Spleen (tissue), 13 donors: ENCODE measurements at places on chromosomes 1 and 21.

- no peak overlapping the region for H3K27ac ChIP-seq
- H3K27me3 ChIP-seq, result no peaks in the 10 kb centered on the region
- no peak overlapping the region for H3K4me3 ChIP-seq
- no peaks in the 10 kb centered on the region for H3K4me1 ChIP-seq
- no peaks in the 10 kb centered on the region for H3K36me3 ChIP-seq
These were observed 205.5 kb downstream of the PTBP2 start for GRCh38 chr1:96927125-96927524.

GRCh38 chr1:43431676-43432075 lies 22.1 kb downstream of the HYI start:
- peaks cover 76% of the 10 kb centered on the region for H3K36me3 ChIP-seq
- H3K4me3 ChIP-seq, result no peak overlapping the region
- H3K27me3 ChIP-seq, result no peaks in the 10 kb centered on the region
- H3K27ac ChIP-seq, result no peak overlapping the region
- peak; percentile 30 for DNase-seq

DNA sequence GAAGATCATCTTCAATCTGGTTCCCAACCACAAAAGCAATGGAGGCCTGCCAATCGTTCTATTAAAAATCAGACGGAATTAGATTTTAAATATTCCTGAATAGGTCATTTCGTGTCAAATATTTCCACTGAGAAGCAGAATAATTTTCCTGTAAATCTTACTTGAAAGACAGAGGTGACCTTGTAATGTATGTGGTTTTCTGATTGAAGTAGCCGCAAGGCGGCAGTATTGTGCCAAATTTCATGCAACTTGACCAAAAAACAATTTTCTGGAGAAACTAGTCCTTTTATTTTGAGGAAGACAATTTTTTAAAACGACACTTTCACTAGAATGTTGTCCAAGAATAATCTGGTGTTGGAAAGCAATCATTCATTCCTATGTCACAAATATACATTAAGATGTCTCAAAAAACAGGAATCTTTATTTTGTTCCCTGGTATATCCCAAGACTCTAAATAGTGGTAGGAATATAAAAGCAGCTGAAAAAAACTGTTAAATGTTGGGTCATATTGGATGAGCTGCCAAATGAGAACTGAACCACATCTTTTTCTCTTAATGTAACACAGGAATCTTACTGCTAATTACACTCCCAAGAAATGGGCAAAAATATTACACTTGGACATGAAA lies 33.6 kb downstream of the SPAG17 start:
- no peak overlapping the region for H3K27ac ChIP-seq
- no peaks in the 10 kb centered on the region for H3K36me3 ChIP-seq
- no peak overlapping the region for H3K4me3 ChIP-seq
- no peaks in the 10 kb centered on the region for H3K4me1 ChIP-seq

DNA sequence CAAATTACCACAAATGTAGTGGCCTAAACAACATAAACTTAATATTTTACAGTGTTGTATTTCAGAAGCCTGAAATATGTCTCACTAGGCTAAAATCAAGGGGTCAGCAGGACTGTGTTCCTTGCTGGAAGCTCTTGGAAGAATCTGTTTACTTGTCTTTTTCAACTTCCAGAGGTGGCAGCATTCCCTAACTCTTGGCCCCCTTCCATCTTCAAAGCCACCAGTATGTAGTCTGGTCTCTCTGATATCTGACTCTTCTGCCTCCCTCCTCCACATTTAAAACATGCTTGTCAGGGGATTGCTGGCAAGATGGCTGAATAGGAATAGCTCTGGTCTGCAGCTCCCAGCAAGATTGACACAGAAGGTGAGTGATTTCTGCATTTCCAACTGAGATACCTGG lies 567.5 kb downstream of the PLA2G4A start:
- H3K27me3 ChIP-seq, result no peaks in the 10 kb centered on the region
- H3K4me1 ChIP-seq, result no peaks in the 10 kb centered on the region
- H3K36me3 ChIP-seq, result no peaks in the 10 kb centered on the region
- DNase-seq, result no peak
- no peak overlapping the region for H3K4me3 ChIP-seq

GRCh38 chr1:112704934-112705627 lies 1.8 kb downstream of the RHOC start:
- peak overlapping the region; percentile 96 for H3K27ac ChIP-seq
- peaks cover 5% of the 10 kb centered on the region for H3K27me3 ChIP-seq
- peaks cover 75% of the 10 kb centered on the region for H3K4me1 ChIP-seq
- peak overlapping the region; percentile 80 for H3K4me3 ChIP-seq
- H3K36me3 ChIP-seq, result peaks cover 27% of the 10 kb centered on the region

- no peaks in the 10 kb centered on the region for H3K36me3 ChIP-seq
- peak overlapping the region; percentile 93 for H3K27ac ChIP-seq
- peak overlapping the region; percentile 6 for H3K4me3 ChIP-seq
These were observed 2.9 kb upstream of the S100A2 start for GRCh38 chr1:153568367-153569099.

DNA sequence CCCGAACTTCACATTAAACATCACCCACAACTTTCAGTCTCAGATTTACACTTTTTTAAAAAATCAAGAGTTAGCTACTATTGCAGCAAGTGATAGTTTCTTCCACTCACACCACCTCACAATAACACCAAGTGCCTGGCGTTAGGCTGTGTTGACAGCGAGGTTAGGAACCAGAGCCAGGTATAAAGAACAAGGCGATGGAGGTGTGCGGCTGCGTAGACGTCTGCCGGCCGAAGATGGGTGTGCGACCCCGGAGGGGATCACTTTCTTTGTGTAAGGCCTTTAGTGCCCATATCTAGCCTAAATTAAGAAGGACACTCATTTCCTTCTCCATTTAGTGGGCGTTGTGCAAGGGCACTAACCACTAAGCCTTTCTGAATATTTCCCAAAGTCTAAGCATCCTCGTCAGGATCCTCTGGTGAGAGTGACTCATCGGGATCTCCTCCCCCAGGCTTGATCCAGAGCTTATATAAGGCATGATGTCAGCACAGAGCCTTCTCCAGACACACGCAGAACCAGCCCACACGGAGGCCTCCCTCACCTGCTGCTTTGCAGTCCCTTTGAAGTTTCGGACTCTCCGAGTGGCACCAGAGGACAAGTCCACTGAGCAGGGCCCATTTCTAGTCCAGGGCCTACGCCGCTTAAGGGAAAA lies 11.8 kb downstream of the NHLH2 start:
- no peak overlapping the region for H3K27ac ChIP-seq
- H3K36me3 ChIP-seq, result no peaks in the 10 kb centered on the region
- H3K4me1 ChIP-seq, result no peaks in the 10 kb centered on the region

- H3K27ac ChIP-seq, result no peak overlapping the region
- no peaks in the 10 kb centered on the region for H3K36me3 ChIP-seq
- H3K27me3 ChIP-seq, result peaks cover 21% of the 10 kb centered on the region
These were observed 10.5 kb downstream of the SERINC2 start for GRCh38 chr1:31423418-31423947.

GRCh38 chr1:25679171-25679570 lies 62.6 kb downstream of the MAN1C1 start:
- peak; percentile 9 for DNase-seq
- no peak overlapping the region for H3K27ac ChIP-seq
- peaks cover 23% of the 10 kb centered on the region for H3K4me1 ChIP-seq
- H3K4me3 ChIP-seq, result no peak overlapping the region

GRCh38 chr1:202214089-202214843 lies 20.7 kb downstream of the LGR6 start:
- no peak for DNase-seq
- H3K27me3 ChIP-seq, result peaks cover 15% of the 10 kb centered on the region
- H3K27ac ChIP-seq, result peak overlapping the region; percentile 15
- peak overlapping the region; percentile 17 for H3K4me3 ChIP-seq
- H3K36me3 ChIP-seq, result no peaks in the 10 kb centered on the region

DNA sequence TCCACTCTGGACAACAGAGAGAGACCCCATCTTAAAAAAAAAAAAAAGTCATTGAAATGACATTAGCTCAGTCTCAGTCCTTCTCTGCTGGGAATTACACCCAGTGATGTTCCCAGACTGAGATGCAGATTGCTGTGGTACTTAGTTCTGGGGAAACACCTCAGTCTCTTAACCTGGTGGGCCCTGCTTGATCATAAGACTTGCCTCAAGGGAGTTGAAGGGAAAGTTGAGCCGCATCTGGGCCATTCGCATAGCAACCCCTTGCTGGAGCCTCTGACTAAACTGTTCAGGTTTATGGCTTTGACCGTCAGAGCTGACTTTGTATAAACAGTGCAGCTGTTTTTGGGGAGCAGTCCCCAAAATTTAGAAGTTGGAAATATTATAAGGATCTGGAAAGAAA lies 13.4 kb downstream of the FCRL4 start:
- no peaks in the 10 kb centered on the region for H3K36me3 ChIP-seq
- H3K4me3 ChIP-seq, result no peak overlapping the region
- peaks cover 51% of the 10 kb centered on the region for H3K4me1 ChIP-seq

GRCh38 chr1:77193951-77194350 lies 25.3 kb downstream of the PIGK start:
- H3K36me3 ChIP-seq, result no peaks in the 10 kb centered on the region
- no peaks in the 10 kb centered on the region for H3K4me1 ChIP-seq
- no peak overlapping the region for H3K27ac ChIP-seq
- no peak for DNase-seq
- H3K4me3 ChIP-seq, result no peak overlapping the region
- no peaks in the 10 kb centered on the region for H3K27me3 ChIP-seq

GRCh38 chr1:60101516-60101915 lies 27.9 kb upstream of the C1orf87 start:
- H3K4me1 ChIP-seq, result no peaks in the 10 kb centered on the region
- H3K27ac ChIP-seq, result no peak overlapping the region
- DNase-seq, result no peak
- H3K4me3 ChIP-seq, result no peak overlapping the region
- H3K36me3 ChIP-seq, result no peaks in the 10 kb centered on the region

DNA sequence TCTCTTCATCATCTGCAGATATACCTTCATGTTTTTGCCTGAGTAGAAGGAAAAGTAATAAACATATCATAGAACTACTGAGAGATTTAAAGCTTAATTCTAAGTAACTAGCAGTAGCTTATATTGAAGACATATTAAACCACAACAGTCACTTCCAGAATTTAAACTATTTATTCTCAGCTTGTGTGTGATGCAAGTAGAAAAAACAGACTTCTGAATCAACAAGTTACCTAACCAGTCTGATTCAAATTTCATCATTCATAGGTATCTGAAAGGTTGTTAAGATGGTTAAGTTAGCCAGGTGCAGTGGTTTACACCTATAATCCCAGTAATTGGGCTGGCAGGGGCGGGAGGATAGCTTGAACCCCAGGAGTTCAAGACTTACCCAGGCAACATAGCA lies 41.9 kb downstream of the SPAG17 start:
- no peaks in the 10 kb centered on the region for H3K36me3 ChIP-seq
- no peak overlapping the region for H3K4me3 ChIP-seq
- H3K27me3 ChIP-seq, result no peaks in the 10 kb centered on the region

- DNase-seq, result no peak
- peaks cover 50% of the 10 kb centered on the region for H3K4me1 ChIP-seq
- no peaks in the 10 kb centered on the region for H3K27me3 ChIP-seq
These were observed 1.0 kb upstream of the SLC6A9 start for GRCh38 chr1:44032170-44032790.

DNA sequence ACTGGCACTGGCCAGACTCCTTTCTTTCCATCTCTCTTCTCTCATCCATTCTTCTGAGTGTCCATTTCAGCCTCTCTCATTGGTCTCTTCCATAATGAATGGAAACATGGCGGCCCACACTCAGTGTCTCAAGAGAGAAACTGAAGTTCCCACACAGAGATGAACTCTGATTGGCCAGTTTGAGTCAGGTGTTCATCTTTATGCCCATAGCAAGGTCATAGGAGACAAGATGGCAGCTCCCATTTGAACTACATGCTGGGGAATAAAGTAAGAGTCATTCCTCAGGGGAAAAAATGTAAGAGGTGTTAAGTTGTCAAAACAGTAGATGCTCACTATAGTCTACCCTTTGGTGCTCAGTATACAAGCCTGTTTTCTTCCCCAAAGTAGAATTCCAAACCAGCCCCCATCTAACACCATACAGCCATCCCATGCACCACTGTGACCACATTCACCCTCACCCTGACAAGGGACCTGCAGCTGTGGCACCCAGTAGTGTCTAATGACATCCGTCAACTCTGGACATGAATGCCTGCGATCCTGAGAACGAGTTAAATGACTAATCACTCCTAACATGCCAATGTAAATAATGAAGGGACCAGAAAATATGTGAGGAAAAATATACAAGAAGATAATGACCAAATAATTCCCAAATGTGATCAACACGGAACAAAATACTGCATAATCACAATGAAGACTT lies 12.4 kb downstream of the CDA start:
- H3K4me1 ChIP-seq, result peaks cover 9% of the 10 kb centered on the region
- no peak overlapping the region for H3K4me3 ChIP-seq
- no peak for DNase-seq
- no peak overlapping the region for H3K27ac ChIP-seq
- no peaks in the 10 kb centered on the region for H3K36me3 ChIP-seq
- no peaks in the 10 kb centered on the region for H3K27me3 ChIP-seq

- H3K27me3 ChIP-seq, result peaks cover 5% of the 10 kb centered on the region
- peaks cover 19% of the 10 kb centered on the region for H3K4me1 ChIP-seq
- H3K27ac ChIP-seq, result no peak overlapping the region
- no peaks in the 10 kb centered on the region for H3K36me3 ChIP-seq
- H3K4me3 ChIP-seq, result peak overlapping the region; percentile 20
These were observed 466 bp downstream of the HTR6 start for GRCh38 chr1:19665186-19665495.

DNA sequence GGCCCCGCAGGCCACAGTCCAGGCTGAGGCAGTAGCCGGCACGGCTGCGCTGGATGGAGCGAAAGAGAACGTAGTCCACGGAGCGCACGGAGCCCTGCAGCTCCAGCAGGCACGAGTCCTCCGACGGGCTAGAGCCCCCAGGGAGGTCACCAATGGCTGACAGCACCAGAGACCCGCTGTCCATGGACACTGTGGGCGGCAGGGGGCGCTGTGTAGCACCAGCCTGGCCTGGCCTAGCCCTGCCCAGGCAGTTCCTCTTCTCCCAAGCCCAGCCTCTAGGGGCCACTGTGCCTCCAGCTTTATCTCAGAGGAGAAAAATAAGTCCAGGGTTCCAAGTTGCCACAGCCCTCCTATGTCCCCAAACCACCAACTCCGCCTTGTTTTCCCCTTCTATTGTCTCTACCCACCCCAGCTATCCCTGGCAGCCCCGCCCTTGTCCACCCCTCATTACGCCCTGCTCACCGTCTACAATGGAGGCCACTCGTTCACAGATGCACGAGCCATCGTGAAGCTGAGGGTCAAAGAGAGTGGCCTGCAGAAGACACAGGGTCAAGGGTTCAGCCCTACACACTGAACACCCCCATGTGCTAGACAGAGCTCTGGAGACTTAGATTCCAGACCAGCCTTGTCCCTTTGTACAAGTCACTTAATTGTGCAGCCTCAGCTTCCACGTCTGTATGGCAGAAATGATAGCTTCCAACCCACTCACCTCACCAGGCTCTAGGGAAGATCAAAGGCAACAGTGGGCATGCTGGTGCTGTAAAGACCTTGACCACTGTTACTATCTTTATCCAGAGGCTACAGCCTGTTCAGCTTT lies 4.4 kb downstream of the ENTREP3 start:
- peak overlapping the region; percentile 64 for H3K27ac ChIP-seq
- H3K27me3 ChIP-seq, result no peaks in the 10 kb centered on the region
- H3K36me3 ChIP-seq, result peaks cover 6% of the 10 kb centered on the region

- peaks cover 49% of the 10 kb centered on the region for H3K36me3 ChIP-seq
- no peaks in the 10 kb centered on the region for H3K27me3 ChIP-seq
- peaks cover 24% of the 10 kb centered on the region for H3K4me1 ChIP-seq
- peak overlapping the region; percentile 70 for H3K27ac ChIP-seq
- no peak for DNase-seq
These were observed 7.7 kb downstream of the LPGAT1 start for GRCh38 chr1:211822677-211823407.
